ENCODE measurements at places on chromosomes 1 and 21. TPM values are rescaled to one million over a fixed set of nuclear protein-coding genes. Genes with fewer than 3 reads are reported as not detected.

Gene IGSF3
- polyA plus RNA-seq, result 3.4 TPM

Gene MCOLN3
- polyA plus RNA-seq, result 3.9 TPM

Gene PAPPA2
- polyA plus RNA-seq, result not detected

Gene PTAFR
- 19.0 TPM for polyA plus RNA-seq

Gene NBPF4
- polyA plus RNA-seq, result not detected

Gene TNFSF4
- polyA plus RNA-seq, result 15.2 TPM

Gene TNNT2
- polyA plus RNA-seq, result 0.91 TPM

Gene CDC20
- polyA plus RNA-seq, result 330 TPM

Gene SWT1
- 1.3 TPM for polyA plus RNA-seq

Gene S100A8
- not detected for polyA plus RNA-seq

Gene DNAJC8
- polyA plus RNA-seq, result 165 TPM

Gene PPFIA4
- polyA plus RNA-seq, result not detected

Gene S100A7
- polyA plus RNA-seq, result not detected

Gene PCP4L1
- 2.4 TPM for polyA plus RNA-seq

Gene KRTAP13-2
- not detected for polyA plus RNA-seq

Gene CFAP141
- polyA plus RNA-seq, result not detected

Gene LSM10
- polyA plus RNA-seq, result 98.1 TPM

Gene S100A1
- polyA plus RNA-seq, result not detected

Gene TEX35
- polyA plus RNA-seq, result not detected

Gene HOOK1
- 2.4 TPM for polyA plus RNA-seq

Gene PER3
- polyA plus RNA-seq, result 0.27 TPM

Gene PRAMEF10
- not detected for polyA plus RNA-seq

Gene CCDC181
- polyA plus RNA-seq, result not detected

Gene PRELP
- not detected for polyA plus RNA-seq

Measured in GM12878 (cell line).